Glutamatergic neuron (in vitro differentiated cells): ENCODE measurements at places on chromosomes 7 and 10. TPM values are rescaled to one million over a fixed set of nuclear protein-coding genes. Genes with fewer than 3 reads are reported as not detected.

- DNase-seq: no peak
Measured at GRCh38 chr7:139697056-139697455, 80.7 kb downstream of the HIPK2 start.

ATOH7 gene
- 0.86 TPM for total RNA-seq

GRCh38 chr7:108124820-108125219 lies 5.3 kb downstream of the LAMB4 start:
- DNase-seq: no peak

GRCh38 chr7:70665997-70666396 lies 465.9 kb upstream of the GALNT17 start:
- no peak for DNase-seq

ITIH5 gene
- total RNA-seq: 0.29 TPM
